ENCODE measurements at places on chromosomes 3 and 15.

DNA sequence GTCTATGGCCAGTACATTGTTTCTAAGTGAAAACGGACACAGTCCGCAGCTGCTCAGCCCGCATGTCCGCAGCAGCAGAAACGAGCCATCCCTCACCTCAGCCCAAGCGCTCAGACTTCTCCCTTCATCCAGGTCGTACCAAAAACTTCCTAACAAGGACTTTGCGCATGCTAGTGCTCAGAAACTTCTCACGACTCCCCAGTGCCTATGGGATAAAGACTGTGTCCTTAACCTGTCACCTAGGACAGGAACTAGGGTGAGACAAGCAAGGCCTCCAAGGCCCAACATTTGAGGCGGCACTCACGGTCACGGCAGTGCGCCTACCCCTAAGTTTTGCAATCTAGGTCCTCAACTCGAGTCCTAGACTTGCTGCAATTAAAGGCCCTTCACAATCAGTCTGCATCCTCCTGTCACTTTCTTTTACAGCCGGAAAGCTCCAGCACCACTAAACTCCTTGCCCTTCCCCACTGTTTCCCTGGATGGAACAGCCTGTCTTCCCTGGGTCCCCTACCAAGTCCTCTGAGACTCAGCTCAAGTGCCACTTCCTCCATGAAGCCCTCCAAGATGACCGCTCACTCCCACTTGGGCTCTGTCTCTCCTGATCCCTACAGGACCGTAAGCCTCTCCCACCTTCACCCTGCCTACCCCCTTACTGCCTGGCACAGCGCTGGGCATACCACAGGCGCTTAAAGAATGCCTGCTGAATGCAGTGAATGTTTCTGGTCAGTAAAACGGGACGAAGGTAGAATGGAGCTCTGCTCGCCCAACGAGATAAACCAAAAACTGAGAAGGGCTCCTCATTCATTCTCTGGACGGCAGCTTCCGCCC, 1.2 kb downstream of the CLN6 start:
- no peaks in the 10 kb centered on the region for H3K36me3 ChIP-seq
- H3K27me3 ChIP-seq, result no peaks in the 10 kb centered on the region
- H3K27ac ChIP-seq, result peak overlapping the region; percentile 89
- DNase-seq, result peak; percentile 56

DNA sequence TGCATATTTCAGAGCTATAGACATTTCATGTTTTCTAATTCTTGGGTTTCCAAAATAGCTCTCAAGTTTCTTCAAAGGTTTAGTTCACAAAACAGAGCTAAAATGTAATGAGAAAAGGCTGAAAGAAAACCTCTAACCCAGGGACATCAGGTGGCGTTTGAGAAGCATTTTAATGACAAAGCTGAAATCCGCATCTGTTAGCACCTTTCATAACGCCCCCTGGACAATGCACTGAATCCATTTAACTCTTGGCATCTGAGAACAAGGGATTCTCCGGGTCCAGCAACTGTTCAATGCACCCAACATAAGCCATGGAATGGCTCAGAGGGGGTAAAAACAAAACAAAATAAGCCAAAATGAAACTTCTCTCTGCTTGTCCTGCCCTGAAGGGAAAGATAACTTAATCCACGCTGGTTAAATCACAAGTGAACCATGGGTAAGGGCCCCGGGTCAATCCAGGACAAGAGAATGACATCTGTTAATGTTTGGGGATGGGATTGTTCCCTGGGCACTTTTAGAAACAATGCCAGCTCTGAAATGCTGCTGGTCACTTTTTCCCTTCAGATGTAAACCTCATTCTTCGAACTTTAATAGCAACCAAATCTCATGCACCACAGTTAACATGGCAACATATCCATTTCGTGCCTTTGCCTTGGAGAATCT, 466.2 kb upstream of the ADAMTS9 start:
- no peaks in the 10 kb centered on the region for H3K27me3 ChIP-seq
- no peak for DNase-seq
- no peak overlapping the region for H3K27ac ChIP-seq
- H3K4me1 ChIP-seq, result peaks cover 9% of the 10 kb centered on the region

- no peaks in the 10 kb centered on the region for H3K27me3 ChIP-seq
- no peaks in the 10 kb centered on the region for H3K4me1 ChIP-seq
- no peak for DNase-seq
- no peaks in the 10 kb centered on the region for H3K36me3 ChIP-seq
- H3K27ac ChIP-seq, result no peak overlapping the region
These were observed 274.7 kb downstream of the PDCD6IP start for GRCh38 chr3:34073111-34073510.

- H3K27ac ChIP-seq, result no peak overlapping the region
- H3K4me1 ChIP-seq, result no peaks in the 10 kb centered on the region
- H3K27me3 ChIP-seq, result no peaks in the 10 kb centered on the region
These were observed 716.8 kb upstream of the BCHE start for GRCh38 chr3:166554023-166554422.

- no peak overlapping the region for H3K4me3 ChIP-seq
- peaks cover 23% of the 10 kb centered on the region for H3K4me1 ChIP-seq
- no peak overlapping the region for H3K27ac ChIP-seq
- no peaks in the 10 kb centered on the region for H3K27me3 ChIP-seq
These were observed 55.5 kb downstream of the FNDC3B start for GRCh38 chr3:172094621-172095557.

GRCh38 chr3:128351546-128351945, 115.1 kb downstream of the DNAJB8 start:
- no peaks in the 10 kb centered on the region for H3K27me3 ChIP-seq
- no peak overlapping the region for H3K27ac ChIP-seq
- DNase-seq, result no peak
- peaks cover 5% of the 10 kb centered on the region for H3K4me1 ChIP-seq
- H3K36me3 ChIP-seq, result peaks cover 3% of the 10 kb centered on the region

DNA sequence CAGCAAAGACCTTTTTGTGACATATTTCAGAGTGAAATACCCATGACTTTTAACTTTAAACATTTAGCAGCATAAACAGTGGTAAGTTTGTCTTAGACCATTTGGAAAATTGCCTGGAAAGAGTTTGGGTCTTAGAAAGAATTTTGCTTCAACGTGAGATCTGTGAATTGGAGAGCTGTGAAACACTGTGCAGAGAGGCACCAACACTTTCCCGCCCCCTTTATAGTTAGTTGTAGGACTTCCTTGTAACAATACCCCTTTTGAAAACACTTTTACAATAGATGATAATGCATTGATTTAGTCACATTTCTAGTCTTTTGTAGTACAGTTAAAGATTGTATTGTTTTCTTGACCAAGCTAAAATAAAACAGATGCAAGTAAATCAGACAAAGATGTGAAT, 43.5 kb upstream of the MBNL1 start:
- peaks cover 15% of the 10 kb centered on the region for H3K4me1 ChIP-seq
- no peak for DNase-seq
- no peak overlapping the region for H3K4me3 ChIP-seq
- H3K27me3 ChIP-seq, result no peaks in the 10 kb centered on the region
- H3K36me3 ChIP-seq, result no peaks in the 10 kb centered on the region
- H3K27ac ChIP-seq, result no peak overlapping the region

DNA sequence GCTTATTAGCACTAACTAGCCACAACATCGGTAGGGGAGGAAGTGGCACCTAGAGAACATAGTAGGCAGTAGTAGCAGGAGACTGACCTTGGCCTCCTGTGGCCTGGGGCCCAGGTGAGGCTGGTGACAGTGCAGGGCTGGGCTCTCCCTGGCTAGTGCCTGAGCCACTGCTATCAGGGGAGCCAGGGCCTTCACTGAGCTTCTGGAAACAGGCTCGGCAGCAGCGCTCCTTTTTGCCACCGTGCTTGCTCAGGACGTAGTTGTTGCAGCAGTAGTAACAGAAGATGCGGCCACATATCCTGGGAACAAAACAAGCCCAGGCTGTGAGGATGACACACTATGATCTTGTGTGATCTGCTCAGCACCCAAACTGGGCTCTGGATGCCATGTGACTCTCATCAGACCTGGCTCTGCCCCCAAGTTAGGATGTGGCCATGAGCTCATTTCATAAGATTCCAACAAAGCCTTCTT, 15.1 kb downstream of the CXCR6 start:
- peaks cover 99% of the 10 kb centered on the region for H3K36me3 ChIP-seq
- no peak for DNase-seq
- no peak overlapping the region for H3K4me3 ChIP-seq

DNA sequence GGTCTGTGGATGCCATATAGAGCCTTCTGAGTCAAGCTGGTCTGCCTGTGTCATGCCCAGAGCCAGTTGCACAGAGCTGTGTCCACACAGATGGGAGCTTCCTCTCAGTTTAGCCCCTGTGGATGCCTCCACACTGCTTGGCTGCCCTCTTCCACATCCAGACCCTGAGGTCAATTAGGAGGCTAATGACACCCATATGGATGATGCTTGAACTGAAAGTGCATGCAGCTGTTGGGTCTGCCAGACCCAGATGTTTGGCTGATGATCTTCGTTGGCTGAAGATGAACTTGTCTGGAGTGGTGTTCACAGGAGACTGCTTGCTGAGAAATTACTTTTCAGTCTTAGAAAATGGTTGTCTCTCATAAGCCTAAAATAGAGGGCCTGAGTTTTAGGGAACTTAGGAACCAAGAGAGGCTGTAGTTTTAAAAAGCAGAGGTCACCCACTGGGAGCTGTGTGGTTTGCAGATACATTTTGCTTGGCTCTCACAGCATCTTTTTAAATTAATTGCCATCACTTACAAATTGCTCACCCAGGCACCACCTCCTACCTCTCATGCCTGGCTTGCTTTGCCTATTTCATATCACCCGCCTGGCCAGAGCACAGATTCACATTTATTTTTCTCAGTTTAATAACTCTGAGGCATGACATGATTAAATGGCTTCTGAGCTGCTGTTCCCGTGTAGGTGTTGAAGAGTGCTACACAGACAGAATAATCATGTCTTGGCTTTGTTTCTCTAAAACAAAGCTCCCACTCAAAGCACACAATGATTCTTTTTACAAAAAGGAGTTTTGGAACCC, 176.1 kb downstream of the MINAR1 start:
- no peak overlapping the region for H3K27ac ChIP-seq
- DNase-seq, result no peak
- no peak overlapping the region for H3K4me3 ChIP-seq

GRCh38 chr3:12998648-12999047, 74.6 kb downstream of the IQSEC1 start:
- H3K36me3 ChIP-seq, result no peaks in the 10 kb centered on the region
- no peaks in the 10 kb centered on the region for H3K27me3 ChIP-seq
- no peak for DNase-seq
- H3K27ac ChIP-seq, result peak overlapping the region; percentile 61
- peaks cover 21% of the 10 kb centered on the region for H3K4me1 ChIP-seq

DNA sequence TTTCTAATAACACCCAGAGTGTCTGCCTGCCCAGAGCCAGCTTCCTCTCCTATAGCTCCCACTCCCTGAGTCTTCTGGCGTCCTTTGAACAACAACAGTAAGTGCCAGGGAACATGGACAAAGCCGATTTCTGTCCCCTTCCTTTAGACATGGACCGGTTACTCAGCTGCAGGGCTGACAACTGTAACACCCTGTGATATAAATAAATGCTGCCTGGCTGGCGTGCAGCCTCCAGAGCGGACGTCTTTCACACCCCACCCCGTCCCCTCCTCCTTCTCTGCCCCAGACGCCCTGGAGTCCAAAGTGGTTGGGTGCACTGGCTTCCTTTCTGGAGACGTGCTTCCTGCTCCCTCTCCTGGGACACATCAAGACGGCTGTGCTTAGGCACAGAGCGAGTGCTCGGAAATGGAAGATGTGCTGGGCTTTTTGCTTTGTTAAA, 281.9 kb upstream of the LRRFIP2 start:
- H3K36me3 ChIP-seq, result no peaks in the 10 kb centered on the region
- H3K4me3 ChIP-seq, result peak overlapping the region; percentile 9
- DNase-seq, result peak; percentile 84
- H3K4me1 ChIP-seq, result peaks cover 60% of the 10 kb centered on the region

- H3K4me1 ChIP-seq, result no peaks in the 10 kb centered on the region
- no peak overlapping the region for H3K4me3 ChIP-seq
- no peak overlapping the region for H3K27ac ChIP-seq
- no peak for DNase-seq
- no peaks in the 10 kb centered on the region for H3K27me3 ChIP-seq
- H3K36me3 ChIP-seq, result no peaks in the 10 kb centered on the region
These were observed 34.4 kb downstream of the TRIM42 start for GRCh38 chr3:140712301-140712700.

GRCh38 chr3:7950890-7951289, 550.7 kb upstream of the LMCD1 start:
- H3K27me3 ChIP-seq, result no peaks in the 10 kb centered on the region
- no peak for DNase-seq
- no peak overlapping the region for H3K27ac ChIP-seq
- H3K4me3 ChIP-seq, result no peak overlapping the region
- H3K36me3 ChIP-seq, result no peaks in the 10 kb centered on the region

- H3K36me3 ChIP-seq, result no peaks in the 10 kb centered on the region
- DNase-seq, result no peak
- no peaks in the 10 kb centered on the region for H3K27me3 ChIP-seq
- H3K4me1 ChIP-seq, result no peaks in the 10 kb centered on the region
- H3K4me3 ChIP-seq, result no peak overlapping the region
- no peak overlapping the region for H3K27ac ChIP-seq
These were observed 87.8 kb upstream of the SEC13 start for GRCh38 chr3:10408680-10409079.

DNA sequence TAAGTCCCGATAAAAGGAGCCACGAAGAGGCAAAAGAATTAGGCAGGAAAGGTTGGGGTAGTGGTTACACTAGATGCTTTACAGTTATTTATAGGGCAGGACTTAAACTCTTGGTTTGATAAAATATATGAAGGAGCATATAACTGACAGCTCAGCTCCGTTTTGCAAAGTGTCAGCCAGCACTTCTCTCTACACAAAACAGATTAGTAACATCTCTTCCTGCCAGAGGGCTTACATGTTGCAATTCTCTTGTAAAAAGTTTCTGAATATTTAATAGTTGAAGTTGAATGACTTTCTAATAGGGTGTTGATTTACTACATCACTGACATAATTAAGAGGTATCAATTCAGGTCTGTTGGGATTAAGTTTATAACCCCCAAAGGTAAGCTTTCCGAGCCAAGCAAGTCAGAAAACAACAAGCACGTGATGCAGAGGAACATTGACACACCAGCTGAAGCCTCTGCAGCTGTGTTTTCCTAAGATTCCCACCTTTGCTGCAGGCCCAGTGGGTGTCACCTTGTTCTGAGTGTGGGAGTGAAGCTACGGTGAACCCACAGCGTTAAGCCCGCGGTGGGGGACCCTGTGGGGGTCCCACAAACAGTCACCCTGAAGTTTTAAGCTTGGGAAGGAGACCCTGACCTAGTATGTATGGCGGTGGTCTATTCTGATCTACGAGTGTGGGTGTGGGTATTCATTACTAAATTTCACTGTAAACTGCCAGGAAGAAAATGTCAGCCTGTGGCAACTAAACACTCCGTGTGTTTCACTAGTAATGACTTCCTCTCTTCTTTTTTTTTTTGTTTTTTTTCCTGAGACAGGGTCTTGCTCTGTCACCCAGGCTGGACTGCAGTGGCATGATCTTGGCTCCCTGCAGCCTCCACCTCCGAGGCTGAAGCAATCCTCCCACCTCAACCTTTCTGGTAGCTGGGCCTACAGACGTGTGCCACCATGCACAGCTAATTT, 22.0 kb upstream of the ATP13A3 start:
- no peaks in the 10 kb centered on the region for H3K4me1 ChIP-seq
- H3K27me3 ChIP-seq, result no peaks in the 10 kb centered on the region
- H3K27ac ChIP-seq, result no peak overlapping the region
- DNase-seq, result no peak
- no peaks in the 10 kb centered on the region for H3K36me3 ChIP-seq
- H3K4me3 ChIP-seq, result no peak overlapping the region

GRCh38 chr3:192916371-192917027, 1.2 kb downstream of the MB21D2 start:
- peak overlapping the region; percentile 88 for H3K4me3 ChIP-seq
- peak; percentile 82 for DNase-seq
- no peaks in the 10 kb centered on the region for H3K36me3 ChIP-seq
- H3K27ac ChIP-seq, result peak overlapping the region; percentile 94
